HEK293T (cell line): ENCODE measurements at places on chromosomes 3 and 15.

GRCh38 chr3:128392818-128393544 is 73.7 kb downstream of the DNAJB8 start:
- DNase-seq: no peak

- DNase-seq: no peak
Observed at GRCh38 chr3:22959593-22959992, 243.5 kb upstream of the UBE2E2 start.

DNA sequence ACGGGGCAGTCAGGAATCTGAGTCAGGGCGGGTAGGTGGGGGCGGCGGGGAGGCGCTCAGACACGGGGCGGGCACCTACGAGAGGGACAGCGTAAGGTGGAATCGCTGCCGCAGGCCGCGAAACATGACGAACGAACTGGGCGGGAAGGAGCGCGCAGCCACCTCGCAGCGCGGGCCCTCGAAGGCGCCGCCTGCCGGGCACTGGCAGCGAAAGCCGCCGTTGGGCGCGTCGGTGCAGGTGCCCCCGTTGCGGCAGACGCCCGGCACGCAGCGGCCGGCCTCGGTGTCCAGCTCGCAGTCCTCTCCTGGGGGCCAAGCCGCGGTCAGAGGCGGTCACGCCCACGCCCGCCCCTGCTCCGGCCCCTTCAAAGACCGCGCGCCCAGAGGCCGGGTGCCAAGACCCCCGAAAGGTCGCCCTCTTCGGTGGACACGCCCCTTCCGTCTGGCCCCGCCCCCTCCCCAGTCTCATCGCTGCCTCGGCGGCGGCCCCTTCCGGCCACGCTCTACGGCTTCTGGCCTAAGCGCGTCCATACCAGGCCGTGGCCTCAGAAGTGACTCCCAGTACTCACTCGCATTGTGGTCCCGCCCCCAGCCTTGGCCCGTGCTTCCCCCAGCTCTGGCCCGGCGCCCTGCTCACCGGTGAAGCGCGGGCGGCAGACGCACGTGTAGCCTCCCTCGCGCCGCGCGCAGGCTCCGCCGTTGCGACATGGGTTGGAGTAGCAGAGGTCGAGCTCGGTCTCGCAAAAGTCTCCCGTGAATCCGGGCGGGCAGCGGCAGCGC is 6.4 kb downstream of the CELSR3 start:
- DNase-seq: peak; percentile 89

DNA sequence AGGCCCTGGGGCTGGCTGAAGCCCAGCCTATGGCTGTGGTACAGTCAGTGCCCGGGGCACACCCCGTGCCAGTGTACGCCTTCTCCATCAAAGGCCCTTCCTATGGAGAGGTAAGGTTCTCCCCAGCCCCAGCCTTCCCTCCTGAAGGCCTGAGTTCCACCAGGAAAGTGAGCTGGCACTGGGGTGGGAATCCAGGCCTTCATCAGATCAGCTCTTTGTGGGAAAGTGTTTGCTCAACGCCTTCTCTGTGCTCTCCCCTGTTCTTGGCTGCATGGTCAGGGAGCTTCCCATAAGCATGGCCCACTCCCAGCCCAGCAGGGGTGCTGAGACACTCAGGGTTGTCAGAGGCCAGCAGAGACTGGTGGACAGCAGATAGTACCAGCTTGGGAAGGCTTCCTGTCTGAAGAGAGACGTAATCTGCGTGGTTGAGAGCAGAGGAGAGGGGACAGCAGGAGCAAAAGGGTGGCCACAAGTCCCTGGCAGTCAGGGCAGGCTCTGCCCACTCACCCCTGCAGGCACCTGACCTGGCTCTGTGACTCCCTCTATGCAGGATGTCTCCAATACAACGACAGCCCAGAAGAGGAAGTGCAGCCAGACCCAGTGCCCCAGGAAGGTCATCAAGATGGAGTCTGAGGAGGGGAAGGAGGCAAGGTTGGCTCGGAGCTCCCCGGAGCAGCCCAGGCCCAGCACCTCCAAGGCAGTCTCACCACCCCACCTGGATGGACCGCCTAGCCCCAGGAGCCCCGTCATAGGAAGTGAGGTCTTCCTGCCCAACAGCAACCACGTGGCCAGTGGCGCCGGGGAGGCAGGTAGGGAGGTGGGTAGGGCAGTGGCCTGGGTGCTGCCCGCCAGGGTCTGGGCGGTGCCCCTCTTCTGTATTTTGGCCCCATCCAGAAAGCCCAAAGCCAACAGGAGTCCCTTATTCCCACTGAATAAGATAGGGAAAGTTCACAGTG is 38.4 kb downstream of the PML start:
- DNase-seq: no peak
